ENCODE measurements at places on chromosomes 7 and 10.

- no peak for DNase-seq
These were observed at the start of gene SPAM1 for GRCh38 chr7:123924941-123925340. Gene SPAM1, plus strand, starts transcription at chr7:123925241. Its CDS starts 28,330 bp downstream, at chr7:123953571.

DNA sequence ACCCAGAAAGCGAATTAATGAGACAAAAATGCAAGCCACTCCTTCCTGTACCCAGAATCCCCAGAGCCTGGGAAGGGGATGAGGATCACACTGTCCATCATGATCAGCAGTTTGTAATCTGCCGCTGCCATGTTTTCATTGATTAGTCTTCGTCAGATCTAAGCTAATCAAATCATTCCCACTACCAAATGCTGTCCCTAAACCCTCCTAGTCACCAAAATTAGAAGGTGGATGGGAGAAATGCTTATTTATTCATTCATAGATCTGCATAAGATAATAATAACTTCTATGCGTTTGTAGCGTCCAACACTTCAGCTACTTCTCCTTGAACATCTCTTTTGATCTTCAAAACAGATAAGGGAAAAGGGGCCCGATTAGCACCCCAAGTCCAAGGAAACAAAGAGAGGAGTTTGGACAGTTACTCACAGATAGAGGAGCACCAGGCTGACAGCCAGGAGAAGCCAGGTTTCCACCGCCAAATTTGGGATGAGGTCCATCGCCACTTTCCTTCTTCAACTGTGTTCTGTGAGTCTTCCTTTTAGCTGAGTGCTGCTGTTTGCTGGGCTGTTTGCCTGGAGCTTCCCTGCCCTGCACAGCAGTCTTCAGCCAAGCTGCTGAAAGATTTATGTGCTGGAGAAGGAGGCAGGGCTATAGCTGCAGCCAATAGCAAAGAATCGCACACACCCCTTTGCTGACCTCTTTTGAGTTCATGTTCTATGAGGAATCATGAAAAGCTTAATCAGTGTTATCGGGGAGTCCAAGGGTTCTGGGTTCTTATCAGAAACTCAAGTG lies at the start of gene CYP3A5:
CYP3A5 (minus strand) TSS at position 597 of the 792 bp plus-strand sequence; CDS start at position 497, 100 bp downstream.
- DNase-seq: no peak

- no peak for DNase-seq
These were observed 14.2 kb downstream of the TFR2 start for GRCh38 chr7:100627238-100627549.

- peak; percentile 73 for DNase-seq
These were observed 58.3 kb downstream of the SLC39A12 start for GRCh38 chr10:18010050-18010449.

DNA sequence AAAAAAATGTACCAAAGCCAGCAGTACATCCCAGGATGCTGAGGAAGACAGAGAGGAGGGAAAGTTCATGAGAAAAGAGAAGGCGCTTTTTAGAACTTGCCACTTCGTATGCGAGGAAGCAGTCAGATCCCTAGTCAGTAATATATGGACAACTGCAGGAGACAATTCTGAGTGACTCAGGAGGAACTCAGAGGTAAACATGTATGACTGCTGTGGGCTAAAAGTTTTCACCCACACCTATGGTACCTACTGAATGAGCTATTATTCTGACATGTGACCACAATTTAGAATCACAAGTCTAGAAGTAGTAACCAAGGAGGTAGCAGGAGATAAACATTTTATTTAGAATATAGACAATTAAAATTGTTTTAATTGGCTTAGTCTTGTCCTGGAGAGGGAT lies 126.5 kb downstream of the ICA1 start:
- DNase-seq: no peak

DNA sequence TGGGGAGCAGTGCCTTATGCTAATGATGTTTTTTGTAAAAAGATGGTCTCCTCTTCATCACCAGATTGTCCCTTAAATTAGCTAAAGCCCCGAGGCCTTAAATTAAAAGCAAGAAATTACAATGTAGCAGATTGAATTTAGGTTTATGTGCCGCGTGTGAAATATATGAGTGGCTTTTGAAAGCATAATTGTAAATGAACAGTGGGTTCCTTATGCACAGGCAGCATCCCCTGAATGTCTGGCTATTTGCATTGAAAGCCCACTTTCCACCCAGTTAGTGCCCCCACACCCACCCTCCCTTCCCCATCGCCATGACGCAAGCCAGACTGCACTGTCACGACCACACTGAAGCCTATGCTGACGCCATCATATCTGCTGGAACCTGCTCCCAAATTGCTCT lies 62.4 kb upstream of the SORCS3 start:
- no peak for DNase-seq

- DNase-seq: no peak
These were observed 909 bp upstream of the AKR1D1 start for GRCh38 chr7:138075350-138075749.

DNA sequence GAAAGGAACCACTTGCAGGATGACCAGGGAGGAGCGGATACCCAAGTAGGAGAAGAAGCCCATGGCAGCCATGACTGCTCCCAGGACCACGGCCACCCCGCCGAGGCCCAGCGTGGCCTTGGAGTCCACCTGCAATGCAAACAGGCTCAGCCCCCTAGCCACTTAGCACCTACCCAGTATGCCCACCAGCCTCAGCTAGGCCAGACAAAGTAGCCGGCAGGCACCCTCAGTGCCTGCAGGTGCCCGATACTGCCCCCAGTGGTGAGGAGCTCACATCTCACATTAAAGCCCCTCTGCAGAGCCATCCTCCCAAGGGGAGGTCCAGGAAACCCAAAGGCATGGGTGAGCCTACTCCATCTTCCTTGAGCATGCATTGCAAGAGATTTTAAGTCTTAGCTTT lies 6.6 kb downstream of the NPC1L1 start:
- peak; percentile 41 for DNase-seq

DNA sequence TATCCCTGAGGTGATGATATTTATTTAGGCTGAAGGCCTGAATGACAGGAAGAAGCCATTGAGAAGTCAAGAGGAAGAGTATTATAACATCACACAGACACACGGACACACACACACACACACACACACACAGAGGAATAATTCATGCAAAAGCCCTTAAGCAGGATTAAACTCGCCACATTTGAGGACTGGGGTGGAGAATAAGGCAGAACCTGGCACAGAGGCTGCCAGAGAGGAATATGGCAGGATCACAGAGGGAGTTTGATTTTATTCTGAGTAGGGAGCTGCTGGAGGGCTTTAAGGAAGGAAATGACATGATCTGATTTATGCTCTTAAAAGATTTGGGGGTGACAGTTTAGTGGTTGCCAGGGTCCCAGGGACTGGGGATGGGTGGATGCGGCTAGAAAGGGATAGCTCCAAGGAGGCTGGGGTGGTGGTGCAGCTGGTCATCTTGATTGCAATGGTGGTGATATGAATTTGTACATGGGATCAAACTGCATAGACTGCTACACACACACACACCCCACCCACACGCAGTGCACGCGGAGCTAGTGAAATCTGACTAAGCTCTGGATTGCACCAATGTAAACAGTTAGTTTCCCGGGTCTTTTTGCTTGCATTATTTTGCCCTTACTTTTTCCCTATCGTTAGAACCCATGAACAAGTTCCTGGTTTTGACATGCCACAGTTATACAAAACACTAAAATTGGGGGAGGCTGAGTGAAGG lies 11.2 kb downstream of the SMURF1 start:
- peak; percentile 71 for DNase-seq

DNA sequence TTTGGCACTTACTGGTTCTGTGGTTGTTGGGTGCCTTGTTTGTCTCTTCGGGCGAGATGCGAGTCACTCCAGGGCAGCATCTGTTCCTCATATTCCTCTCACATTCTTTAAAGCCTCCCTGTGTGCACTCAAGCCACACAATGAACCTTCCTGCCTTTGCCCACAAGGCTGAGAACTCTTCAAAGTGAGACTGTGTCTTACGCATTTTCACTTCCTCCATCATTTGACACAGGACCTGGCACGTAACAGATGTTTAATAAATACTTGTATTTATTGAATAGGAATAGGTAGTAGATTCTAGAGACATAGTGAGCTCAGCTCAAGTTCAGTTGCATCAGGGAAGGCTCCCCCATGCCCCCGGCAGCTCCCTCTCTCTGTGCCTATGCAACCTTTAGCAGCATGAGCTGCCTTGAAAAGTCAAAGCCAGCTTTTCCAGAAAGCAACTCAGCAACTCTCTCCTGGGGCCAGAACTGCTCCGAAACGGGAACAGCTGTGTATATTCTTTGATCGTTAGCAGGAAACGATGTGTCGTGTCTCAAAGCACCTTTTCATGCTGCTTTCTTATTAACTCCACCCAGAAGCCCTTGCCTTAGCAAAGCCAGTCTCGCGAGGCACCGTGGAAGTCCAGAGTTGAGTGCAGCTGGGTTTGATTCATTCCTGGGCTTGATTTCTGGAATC lies 97.5 kb downstream of the PFKFB3 start:
- peak; percentile 55 for DNase-seq

GRCh38 chr7:24108906-24109376 lies 175.0 kb upstream of the NPY start:
- no peak for DNase-seq

GRCh38 chr10:44966129-44966815 lies 6.7 kb downstream of the RASSF4 start:
- DNase-seq: peak; percentile 38

- DNase-seq: no peak
These were observed 83.7 kb downstream of the VPS50 start for GRCh38 chr7:93315896-93316295.

- peak; percentile 70 for DNase-seq
These were observed 106.4 kb downstream of the CAMK1D start for GRCh38 chr10:12455766-12456165.

DNA sequence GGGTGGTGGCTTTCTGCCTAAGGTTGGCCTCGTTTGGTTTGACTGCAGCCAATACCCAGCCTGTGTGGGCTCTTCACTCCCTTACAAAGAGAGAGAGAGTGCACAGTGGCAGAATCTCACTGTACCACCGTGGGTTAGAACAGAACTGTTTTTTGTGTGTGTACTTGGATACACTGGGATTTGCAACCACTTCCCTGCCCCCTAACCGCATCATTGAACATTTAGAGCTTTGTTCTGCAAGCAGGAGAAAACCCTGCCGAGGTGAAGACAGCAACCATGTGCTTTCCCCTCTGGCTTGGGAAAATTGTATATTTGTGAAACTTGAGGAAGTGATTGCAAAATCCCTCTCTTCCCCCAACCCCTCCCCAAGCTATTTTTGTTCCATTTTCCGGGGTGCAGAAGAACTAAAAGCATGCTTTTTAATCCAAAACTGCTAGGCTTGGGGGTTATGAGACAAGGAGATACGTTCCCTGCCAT lies 201.2 kb downstream of the TCF7L2 start:
- DNase-seq: peak; percentile 61

DNA sequence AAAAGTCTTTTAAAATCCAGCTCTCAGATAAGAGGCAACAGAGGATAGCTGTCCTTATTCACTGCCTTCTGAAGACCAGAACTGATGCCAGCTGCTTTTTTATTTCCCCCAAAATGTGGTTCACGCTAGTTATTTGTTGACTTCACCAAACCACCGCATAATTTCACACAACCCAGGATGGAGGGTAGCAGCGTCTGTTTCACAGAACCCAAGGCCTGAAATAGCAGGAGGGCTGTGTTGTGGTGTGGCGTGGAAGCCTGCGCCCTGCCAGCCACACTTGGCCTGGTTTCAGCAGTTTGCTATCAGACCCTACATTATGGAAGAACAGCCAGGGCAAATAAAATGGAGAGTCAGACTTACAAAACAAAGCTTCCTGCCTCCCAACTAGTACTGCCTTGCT lies 155.4 kb downstream of the DYNC1I1 start:
- DNase-seq: no peak

DNA sequence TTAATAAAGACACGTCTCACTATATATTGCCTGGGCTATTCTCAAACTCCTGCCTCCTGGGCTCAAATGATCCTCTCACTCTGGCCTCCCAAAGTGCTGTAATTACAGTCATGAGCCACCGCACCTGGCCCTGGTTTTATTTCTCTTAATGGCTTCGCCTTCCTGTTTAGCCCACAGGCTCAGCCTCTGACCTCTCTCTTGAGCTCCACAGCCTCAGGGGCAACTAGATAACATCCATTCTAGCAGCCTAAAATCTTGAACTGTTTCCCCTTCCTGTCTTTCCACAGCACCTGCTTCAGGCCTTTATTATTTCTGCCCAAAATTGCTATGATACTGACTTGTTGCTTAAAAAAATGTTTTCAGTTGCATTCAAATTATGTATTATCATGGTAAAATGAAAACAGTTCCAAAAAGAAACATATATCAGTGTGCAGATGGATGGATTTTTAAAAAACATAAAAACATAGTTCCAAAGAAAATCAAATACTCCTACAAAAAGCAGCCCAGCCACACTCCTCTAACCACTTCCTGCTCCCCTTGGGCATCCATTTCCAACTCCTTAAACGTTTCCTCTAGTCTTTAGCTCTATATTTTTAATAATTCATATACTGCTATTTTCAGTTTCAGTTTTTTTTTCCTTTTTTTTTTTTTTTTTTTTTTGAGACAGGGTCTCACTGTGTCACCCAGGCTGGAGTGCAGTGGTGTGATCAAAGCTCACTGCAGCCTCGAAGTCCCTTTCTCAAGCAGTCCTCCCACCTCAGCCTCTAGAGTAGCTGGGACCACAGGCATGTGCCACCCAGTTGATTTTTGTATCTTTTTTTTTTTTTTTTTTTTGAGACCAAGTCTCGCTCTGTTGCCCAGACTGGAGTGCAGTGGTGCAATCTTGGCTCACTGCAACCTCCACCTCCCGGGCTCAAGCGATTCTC lies 5.1 kb upstream of the BAZ1B start:
- no peak for DNase-seq

DNA sequence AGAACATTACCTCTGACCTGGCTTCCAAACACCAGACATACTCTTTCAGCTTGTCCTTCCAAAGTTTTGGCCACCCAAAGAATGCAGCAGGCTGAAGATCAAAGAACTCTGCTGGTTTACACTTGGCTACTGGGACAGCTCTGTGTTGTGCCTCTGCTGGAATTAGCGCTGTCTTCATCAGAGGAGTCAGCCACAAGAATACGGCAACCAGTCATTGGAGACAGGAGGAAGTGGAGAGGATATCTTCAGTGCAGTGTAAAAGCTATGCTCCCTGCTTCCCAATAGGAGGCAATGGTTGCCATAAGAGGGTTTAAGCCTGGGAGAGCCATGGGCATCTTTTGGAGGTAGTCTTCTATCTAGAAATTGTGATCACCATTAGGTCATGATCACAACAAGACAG lies 126.7 kb upstream of the WNT16 start:
- no peak for DNase-seq

DNA sequence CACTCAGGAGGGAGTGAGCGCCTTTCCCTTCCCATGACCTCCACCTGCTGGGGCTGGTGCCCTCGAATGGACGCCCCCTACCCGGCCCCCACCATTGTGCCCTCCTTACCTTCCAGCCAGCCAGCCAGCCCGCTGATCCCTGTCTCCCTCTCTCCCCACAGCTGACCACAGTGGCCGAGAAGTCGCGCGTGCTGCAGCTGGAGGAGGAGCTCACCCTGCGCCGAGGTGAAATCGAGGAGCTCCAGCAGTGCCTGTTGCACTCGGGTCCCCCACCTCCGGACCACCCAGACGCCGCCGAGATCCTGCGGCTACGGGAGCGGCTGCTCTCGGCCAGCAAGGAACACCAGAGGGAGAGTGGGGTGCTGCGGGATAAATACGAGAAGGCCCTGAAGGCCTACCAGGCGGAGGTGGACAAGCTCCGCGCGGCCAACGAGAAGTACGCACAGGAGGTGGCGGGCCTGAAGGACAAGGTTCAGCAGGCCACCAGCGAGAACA lies 77.9 kb upstream of the GTF2IRD1 start:
- no peak for DNase-seq

All from choroid plexus epithelial cell (primary cell).